ENCODE measurements at places on chromosomes 7 and 10.

- DNase-seq, result no peak
These were observed 59.7 kb downstream of the PROSER2 start for GRCh38 chr10:11882646-11883375.

DNA sequence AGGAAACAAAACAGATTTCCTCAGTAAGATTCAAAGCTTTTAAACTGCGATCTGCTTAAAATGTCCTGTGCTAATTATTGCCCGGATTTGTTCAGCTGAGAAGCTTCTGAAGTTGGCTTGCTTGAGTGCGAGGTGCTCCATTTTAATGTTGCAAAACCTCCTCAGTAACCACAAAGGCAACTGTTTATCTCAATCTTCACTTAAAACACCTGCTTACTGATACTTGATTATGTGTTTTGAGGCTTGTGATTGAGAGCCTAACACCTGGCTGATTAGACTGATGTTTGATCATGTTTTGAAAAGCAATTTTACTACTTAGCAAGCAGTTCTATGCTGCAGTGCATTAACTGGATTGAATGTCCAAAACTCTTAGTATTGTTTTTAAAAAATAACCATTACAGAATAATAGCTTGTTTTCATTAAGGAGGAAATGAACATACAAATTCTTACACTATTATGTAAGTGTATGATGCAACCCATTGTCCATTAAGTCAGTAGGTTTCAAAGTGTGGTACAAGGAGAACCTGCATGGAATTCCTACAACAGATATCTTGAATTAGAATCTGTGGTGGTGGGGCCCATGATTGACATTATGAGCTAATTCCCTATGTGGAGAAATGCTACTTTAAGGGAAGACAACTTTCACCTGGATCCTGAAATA lies 96.9 kb upstream of the FAM180A start:
- no peak for DNase-seq

- no peak for DNase-seq
These were observed 127.7 kb upstream of the NOBOX start for GRCh38 chr7:144531181-144531580.

DNA sequence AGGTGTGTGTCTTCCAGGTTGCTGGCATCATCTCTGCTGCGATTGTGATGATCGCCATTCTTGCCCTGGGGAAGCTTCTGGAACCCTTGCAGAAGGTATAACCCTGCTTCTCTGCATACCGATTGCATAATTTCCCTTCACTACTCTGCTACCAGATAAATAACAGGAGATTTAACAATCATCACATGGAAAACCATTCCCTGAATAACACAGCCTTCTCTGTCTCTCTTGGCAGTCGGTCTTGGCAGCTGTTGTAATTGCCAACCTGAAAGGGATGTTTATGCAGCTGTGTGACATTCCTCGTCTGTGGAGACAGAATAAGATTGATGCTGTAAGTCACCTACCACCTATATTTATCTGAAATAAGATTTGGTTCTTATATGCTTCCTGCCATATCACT lies 33.8 kb downstream of the SLC26A4 start:
- no peak for DNase-seq

DNA sequence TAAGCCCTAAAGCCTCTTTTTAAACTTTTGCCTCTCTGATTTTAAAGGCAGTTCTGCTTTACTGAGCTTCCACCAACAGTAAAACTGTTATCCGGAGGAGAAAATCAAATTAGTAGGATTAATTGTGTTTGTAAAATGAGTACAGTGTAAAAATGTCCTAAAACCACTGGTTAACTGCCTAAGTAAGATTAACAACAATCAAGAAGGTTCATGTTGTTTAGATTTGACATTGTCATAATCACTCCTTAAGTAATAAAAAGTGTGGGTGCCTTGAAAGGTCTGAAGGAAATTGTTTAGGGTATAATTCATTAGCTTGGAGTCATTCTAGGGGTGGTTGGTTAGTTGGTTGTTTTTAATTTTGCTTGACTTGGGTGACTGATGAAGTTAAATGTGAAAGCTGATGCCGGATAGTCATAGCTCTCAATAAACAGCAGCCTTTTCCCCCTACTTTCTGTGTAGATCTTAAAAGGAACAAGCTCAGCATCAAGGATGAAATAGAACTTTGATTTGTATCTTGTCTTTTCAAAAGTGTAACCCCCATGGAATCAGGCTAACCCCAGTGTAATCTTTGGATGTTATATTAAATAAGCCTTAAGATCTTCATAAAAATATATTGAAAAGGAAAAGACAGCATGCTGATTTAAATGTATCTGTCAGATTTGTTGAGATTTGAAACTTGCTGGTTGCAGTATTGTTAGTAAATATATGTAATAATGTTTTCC lies 148.3 kb downstream of the ARID5B start:
- no peak for DNase-seq

DNA sequence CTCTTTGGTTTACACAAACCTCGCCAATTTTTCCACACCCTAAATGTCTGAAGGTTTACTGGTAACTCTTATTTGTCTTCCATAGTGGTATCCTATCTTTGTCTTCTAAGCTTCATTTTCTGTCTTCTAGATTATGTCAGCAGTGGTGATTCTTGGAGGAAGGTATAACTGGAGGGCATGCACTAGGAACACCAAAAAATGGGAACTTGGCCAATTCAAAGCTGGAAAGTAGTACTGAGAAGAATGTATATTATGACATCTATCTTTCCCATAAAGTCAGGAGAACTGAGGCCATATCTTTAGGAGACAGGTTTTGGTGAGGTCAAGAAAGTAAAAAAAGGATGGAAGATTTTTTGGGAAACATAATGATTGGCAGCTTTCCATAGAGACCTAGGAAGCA lies 113.3 kb downstream of the CPEB3 start:
- DNase-seq, result no peak

DNA sequence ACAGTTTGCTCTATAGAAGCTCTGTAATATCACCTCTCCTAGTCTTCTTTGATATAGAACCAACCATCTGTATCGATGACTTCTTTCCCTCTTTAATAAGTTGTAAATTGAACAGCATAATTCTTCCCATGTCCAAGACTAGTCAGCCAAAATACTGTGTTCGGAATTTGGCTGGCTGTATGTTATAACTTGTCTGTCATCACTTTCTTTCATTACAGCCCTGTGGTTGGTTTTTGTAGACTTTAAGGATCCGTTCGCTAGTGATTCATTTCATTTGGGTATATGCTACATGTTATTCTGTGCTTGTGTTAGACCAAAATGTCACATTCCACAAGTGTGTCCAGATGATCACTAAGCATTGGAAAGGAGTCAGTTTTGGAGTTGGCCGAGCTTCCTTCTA lies 155.4 kb upstream of the ITGB1 start:
- DNase-seq, result no peak

- DNase-seq, result no peak
These were observed 16.2 kb downstream of the BEND7 start for GRCh38 chr10:13512564-13512963.

GRCh38 chr7:48540746-48541145 lies 369.5 kb downstream of the ABCA13 start:
- DNase-seq, result no peak

DNA sequence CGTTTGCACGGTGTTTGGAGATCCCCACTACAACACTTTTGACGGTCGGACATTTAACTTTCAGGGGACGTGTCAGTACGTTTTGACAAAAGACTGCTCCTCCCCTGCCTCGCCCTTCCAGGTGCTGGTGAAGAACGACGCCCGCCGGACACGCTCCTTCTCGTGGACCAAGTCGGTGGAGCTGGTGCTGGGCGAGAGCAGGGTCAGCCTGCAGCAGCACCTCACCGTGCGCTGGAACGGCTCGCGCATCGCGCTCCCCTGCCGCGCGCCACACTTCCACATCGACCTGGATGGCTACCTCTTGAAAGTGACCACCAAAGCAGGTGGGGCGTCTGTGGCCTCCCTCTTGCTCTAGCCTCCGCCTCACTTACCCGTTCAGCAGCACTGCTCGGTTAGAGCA lies 173.5 kb downstream of the BMPER start:
- DNase-seq, result no peak

DNA sequence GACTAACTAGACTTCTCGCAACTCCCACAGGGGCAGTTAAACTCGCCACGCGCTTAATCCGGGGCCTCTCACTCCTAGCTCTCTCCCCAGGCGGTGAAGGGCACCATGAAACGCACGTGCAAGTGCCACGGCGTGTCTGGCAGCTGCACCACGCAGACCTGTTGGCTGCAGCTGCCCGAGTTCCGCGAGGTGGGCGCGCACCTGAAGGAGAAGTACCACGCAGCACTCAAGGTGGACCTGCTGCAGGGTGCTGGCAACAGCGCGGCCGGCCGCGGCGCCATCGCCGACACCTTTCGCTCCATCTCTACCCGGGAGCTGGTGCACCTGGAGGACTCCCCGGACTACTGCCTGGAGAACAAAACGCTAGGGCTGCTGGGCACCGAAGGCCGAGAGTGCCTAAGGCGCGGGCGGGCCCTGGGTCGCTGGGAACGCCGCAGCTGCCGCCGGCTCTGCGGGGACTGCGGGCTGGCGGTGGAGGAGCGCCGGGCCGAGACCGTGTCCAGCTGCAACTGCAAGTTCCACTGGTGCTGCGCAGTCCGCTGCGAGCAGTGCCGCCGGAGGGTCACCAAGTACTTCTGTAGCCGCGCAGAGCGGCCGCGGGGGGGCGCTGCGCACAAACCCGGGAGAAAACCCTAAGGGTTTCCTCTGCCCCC lies 19.5 kb downstream of the WNT8B start:
- DNase-seq, result peak; percentile 37

DNA sequence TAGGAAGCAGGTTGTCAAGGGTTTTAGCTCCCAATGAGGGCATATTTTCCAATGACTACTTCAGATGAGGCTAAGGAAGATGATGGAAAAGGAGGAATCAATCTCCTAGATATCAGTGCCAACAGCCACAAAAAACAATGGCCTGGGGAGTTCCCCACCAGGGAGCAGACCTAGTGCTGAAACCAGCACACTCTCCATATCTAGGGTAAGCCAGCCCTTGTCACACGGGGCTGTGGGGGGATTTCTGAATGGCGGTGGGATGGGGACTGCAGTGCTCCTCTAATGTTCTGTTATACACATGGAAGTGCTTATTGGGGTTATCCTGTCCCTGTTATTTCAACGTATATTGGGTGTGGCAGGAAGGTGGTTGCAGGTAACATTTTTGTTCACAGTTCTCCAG lies 18.5 kb downstream of the EPC1 start:
- no peak for DNase-seq

- no peak for DNase-seq
These were observed 15.1 kb downstream of the ANTXRL start for GRCh38 chr10:46301721-46302479.

DNA sequence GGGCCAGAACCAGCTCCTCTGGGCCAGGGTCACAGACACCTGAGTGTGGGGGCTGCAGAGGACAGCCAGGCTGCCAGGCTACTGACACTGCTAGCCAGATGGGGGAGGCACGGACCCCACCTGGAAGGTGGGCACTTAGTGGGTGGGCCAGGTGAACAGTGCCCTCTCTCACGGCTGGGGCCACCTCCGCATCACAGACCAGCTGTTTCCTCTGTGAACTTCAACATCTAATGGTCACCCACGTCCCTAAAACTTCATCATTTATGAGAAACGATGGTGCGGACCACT lies 80.4 kb downstream of the MKI67 start:
- no peak for DNase-seq

GRCh38 chr10:110429301-110429700 lies 68.4 kb upstream of the DUSP5 start:
- DNase-seq, result no peak

DNA sequence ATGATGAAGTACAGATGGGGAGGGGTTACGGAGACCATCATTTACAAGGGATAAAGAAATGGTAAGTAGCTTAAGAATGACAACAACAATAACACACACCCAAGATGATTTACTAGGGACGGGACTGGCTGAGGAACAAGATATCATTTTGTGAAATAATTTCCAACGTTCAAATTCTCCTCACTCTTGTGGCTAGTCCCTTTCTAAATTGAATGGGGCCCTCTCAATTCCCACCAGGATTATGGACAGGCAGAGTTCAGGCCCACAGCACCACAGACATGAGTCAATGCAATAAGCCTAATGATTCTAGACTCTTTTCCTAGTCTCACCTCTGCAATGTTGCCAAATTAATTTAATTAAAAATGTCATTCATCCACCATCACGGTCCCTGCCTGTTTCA lies 448.1 kb downstream of the KCNMA1 start:
- no peak for DNase-seq

GRCh38 chr10:75889051-75889450 lies 457.6 kb downstream of the LRMDA start:
- DNase-seq, result no peak

GRCh38 chr10:117914334-117914733 lies 132.4 kb downstream of the RAB11FIP2 start:
- no peak for DNase-seq

DNA sequence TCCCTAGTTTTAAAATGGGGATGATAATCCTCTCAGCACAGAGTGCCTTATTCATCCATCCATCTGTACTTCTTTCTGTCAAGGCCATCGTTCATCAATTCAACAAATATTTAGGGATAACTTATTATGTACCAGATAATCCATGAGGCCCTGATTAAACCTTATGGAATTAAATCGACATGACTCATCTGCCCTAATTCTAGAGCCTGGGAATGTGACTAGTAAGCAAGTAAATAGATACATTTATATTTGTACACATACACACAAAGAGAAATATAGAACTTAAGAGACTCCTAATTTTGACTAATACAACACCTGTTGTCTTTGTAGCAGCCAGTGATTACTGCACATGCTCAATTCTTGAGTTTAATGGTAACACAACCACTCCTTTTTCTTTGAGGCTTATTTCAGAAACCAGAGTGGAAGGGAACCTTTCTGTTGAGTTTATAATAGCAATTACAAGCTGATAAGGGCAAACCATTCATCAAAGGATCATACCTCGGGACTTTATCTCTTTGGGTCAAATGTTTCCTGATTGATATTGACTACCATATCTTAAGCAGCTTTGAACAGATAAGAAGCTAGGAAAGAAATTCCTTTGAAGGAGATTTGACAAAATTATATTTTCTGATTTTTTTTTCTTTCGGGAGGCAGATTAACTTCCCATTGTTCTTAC lies 122.7 kb downstream of the ARID5B start:
- no peak for DNase-seq

GRCh38 chr7:112405286-112405685 lies 45.0 kb upstream of the IFRD1 start:
- DNase-seq, result no peak

- DNase-seq, result no peak
These were observed 245.8 kb downstream of the ARHGAP21 start for GRCh38 chr10:24477915-24478314.

- no peak for DNase-seq
These were observed 293.5 kb downstream of the GPAM start for GRCh38 chr10:111890046-111890445.

- DNase-seq, result no peak
These were observed 213.4 kb upstream of the CDC14C start for GRCh38 chr7:48710995-48711394.

DNA sequence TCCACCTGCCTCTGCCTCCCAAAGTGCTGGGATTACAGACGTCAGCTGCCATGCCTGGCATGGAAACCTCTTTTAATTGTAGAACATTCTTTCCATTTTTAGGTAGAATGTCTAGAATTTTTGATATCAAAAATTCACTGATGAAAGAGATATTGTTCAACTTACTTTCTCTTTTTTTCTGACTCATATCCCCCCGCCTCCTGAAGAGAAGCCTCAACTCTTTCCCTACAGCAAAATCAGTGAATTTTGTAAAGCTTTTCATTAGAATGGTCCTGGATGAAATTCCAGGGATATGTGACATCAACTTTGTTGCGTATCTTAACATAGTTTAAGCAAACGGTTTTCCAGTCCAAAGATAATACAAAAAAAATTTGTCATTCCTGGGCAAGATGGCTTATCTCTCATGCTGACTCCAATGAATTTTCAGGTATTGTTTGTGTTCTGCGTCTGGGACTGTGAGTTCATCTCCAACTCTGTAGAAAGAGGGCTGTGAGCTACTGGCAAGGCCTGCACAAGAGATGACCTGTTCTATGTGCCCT lies 256.8 kb downstream of the BMPER start:
- DNase-seq, result no peak

GRCh38 chr10:14936584-14936983 lies 17.3 kb downstream of the DCLRE1C start:
- no peak for DNase-seq

Data from NCI-H510A (cell line).